ENCODE measurements at places on chromosomes 11 and 22. TPM values are rescaled to one million over a fixed set of nuclear protein-coding genes. Genes with fewer than 3 reads are reported as not detected.
A peak's percentile ranks its signal among the peaks of the same experiment; 100 is the strongest.

GRCh38 chr11:121723246-121723741 lies 270.5 kb upstream of the SORL1-AS1 start:
- H3K36me3 ChIP-seq = no peaks in the 10 kb centered on the region
- H3K27me3 ChIP-seq = peaks cover 23% of the 10 kb centered on the region
- DNase-seq = peak; percentile 37
- H3K4me1 ChIP-seq = peaks cover 8% of the 10 kb centered on the region

Gene SMTNL1
- 0.28 TPM for total RNA-seq

- H3K27ac ChIP-seq = peak overlapping the region; percentile 6
- no peaks in the 10 kb centered on the region for H3K27me3 ChIP-seq
- DNase-seq = peak; percentile 94
- H3K4me1 ChIP-seq = peaks cover 44% of the 10 kb centered on the region
- H3K36me3 ChIP-seq = no peaks in the 10 kb centered on the region
Measured at GRCh38 chr22:37552524-37553163, 7.6 kb upstream of the CDC42EP1 start.

DNA sequence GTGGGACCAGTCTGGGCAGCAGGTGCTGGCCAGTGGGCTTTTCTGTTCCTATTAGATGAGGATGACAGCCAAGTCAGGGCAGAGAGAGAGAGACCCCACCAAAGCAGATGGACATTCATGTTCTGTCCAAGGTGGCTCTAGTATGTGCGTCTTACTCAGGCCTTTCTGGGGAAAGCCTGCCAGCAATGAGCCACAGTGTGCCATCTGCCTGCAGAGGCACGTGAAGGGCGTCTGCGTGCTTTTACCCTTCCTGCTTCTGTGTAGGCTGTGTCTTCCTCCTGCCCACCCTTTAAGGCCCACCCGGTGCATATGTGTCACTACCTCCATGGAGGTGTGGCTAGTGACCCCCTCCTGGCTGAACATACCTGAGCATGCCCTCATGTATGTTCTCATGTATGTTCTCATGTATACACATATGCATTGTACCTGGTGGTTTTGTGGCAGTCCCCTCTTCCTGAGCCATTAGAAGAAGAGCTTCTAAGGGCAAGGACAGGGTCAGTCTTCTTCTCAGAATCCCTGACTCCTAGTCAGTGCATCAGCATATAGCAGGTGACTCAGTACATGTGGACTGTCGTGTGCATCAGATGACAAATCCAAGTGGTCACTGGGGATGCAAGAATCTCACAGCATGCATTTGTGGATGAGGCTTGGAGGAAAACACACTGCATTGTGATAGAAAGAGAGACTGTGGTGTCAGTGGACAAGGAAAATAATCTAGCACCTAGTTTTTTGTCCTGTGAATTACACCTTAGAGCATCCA lies 90.4 kb upstream of the YWHAH start:
- H3K36me3 ChIP-seq = no peaks in the 10 kb centered on the region
- no peaks in the 10 kb centered on the region for H3K27me3 ChIP-seq
- peaks cover 22% of the 10 kb centered on the region for H3K4me1 ChIP-seq

GRCh38 chr22:28019881-28020861 lies 101.1 kb upstream of the PITPNB start:
- DNase-seq = peak; percentile 82
- no peaks in the 10 kb centered on the region for H3K36me3 ChIP-seq
- H3K27ac ChIP-seq = no peak overlapping the region
- H3K4me1 ChIP-seq = peaks cover 25% of the 10 kb centered on the region

DNA sequence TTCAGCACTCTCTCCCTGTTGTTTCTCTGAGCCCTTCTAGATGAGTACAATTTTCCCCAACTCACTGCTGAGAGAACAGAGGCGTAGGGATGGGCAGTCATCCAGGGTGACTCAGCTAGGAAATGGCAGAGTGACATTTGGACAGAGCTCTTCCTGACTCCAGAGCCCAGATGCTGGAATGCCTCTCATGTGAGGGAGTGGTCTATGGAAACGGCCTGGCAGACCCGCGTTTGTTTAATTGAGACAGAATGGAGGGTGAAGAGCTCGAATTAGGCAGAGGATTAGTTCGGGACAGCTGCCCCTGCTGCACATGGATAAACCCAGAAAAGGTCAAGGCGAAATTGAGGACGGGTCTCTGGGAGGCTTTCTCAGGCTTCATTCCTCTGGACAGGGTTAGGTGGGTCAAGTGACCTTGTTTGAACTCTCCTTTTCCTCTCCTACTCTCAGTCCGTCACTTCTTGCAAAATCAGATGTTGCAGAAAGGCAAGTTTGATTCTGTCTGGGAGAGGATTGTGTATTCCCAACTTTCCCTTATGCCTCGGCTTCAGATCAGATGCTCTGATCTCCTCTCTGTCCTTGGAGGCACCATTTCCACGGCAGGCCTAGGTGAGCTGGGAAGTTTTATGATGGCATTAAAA lies 7.6 kb upstream of the LMO2 start:
- DNase-seq = peak; percentile 29
- H3K4me3 ChIP-seq = no peak overlapping the region
- H3K36me3 ChIP-seq = no peaks in the 10 kb centered on the region
- H3K27me3 ChIP-seq = no peaks in the 10 kb centered on the region
- peaks cover 10% of the 10 kb centered on the region for H3K4me1 ChIP-seq
- no peak overlapping the region for H3K27ac ChIP-seq

- H3K27ac ChIP-seq = no peak overlapping the region
- no peak overlapping the region for H3K4me3 ChIP-seq
- no peak for DNase-seq
- peaks cover 25% of the 10 kb centered on the region for H3K4me1 ChIP-seq
- H3K36me3 ChIP-seq = peaks cover 24% of the 10 kb centered on the region
Measured at GRCh38 chr11:70327717-70328116, 57.2 kb downstream of the PPFIA1 start.

DNA sequence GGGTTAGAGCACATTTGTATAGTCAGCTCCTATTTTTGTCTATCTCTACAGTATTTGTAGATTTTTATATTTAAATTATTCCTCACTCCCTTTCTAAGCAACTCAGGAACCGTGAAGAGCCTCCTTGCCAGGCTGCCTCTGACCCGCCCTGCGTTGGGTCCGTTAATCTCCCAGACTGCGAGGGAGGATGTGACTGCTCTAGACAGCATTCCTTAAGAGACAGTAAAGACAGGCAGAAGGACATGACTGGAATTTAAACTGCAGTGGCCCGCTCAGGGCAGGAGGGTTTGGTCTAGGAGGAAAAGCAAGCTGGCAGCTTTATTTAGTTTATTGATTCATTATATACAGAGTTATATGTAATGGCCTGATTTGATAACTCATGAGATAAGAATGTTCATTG lies 413.7 kb downstream of the TMEM135 start:
- H3K27ac ChIP-seq = no peak overlapping the region
- no peaks in the 10 kb centered on the region for H3K4me1 ChIP-seq
- no peaks in the 10 kb centered on the region for H3K27me3 ChIP-seq
- no peak overlapping the region for H3K4me3 ChIP-seq
- peak; percentile 28 for DNase-seq

GRCh38 chr11:102226702-102227490 lies 90.4 kb upstream of the BIRC3 start:
- no peaks in the 10 kb centered on the region for H3K36me3 ChIP-seq
- no peak overlapping the region for H3K4me3 ChIP-seq
- H3K27ac ChIP-seq = peak overlapping the region; percentile 50
- DNase-seq = peak; percentile 75
- no peaks in the 10 kb centered on the region for H3K27me3 ChIP-seq
- H3K4me1 ChIP-seq = peaks cover 29% of the 10 kb centered on the region

Gene SGSM1
- total RNA-seq = 1.1 TPM

DNA sequence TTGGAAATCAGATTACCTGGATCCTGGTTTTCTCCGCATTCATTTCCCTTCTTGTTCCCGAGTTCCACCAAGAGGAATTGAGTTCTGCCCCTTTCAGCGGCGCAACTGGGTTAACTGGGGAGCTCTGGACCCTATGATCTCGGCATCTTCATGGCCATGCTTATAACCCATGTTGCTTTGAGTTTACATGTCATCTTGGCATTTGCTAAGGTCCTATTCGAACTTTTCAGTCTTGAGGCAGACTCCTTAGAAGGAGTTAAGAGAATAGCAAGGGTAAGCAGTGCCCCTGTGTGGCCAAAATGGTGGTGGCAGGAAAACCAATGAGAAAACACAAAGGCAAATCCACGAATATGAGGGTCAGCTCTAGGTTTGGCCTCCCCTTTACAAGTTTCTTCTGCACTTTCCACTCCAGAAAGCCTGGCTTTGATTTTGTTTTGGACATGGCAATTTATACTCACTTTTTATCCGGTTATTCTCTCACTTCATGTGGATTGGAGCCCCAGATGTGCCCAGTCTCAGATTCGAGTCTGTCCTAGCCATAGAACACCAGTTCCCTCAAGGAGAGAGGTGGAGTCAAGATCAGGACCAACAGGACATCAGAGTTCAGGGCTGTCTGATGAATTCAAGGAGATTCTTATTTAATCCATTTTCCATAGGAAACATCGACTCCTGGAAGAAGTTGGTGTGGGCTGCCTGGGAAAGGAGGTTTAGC lies 55.3 kb upstream of the FBXO3 start:
- peak; percentile 78 for DNase-seq
- H3K36me3 ChIP-seq = no peaks in the 10 kb centered on the region
- peaks cover 39% of the 10 kb centered on the region for H3K27me3 ChIP-seq
- H3K27ac ChIP-seq = no peak overlapping the region
- no peaks in the 10 kb centered on the region for H3K4me1 ChIP-seq
- peak overlapping the region; percentile 54 for H3K4me3 ChIP-seq

Gene APOBEC3C
- total RNA-seq = 4.6 TPM

GRCh38 chr11:14583252-14584034 lies 60.2 kb upstream of the PDE3B start:
- H3K27me3 ChIP-seq = no peaks in the 10 kb centered on the region
- no peaks in the 10 kb centered on the region for H3K4me1 ChIP-seq
- H3K4me3 ChIP-seq = no peak overlapping the region
- no peaks in the 10 kb centered on the region for H3K36me3 ChIP-seq
- H3K27ac ChIP-seq = no peak overlapping the region

GRCh38 chr11:115848611-115849010 lies 344.4 kb upstream of the CADM1 start:
- DNase-seq = no peak
- peaks cover 2% of the 10 kb centered on the region for H3K36me3 ChIP-seq

- H3K4me3 ChIP-seq = peak overlapping the region; percentile 64
- no peaks in the 10 kb centered on the region for H3K36me3 ChIP-seq
- no peak for DNase-seq
- H3K27ac ChIP-seq = no peak overlapping the region
- H3K27me3 ChIP-seq = peaks cover 77% of the 10 kb centered on the region
Measured at GRCh38 chr11:6654281-6655019, 1.2 kb downstream of the DCHS1 start.

Gene NLRP10
- total RNA-seq = not detected

- H3K4me1 ChIP-seq = no peaks in the 10 kb centered on the region
- H3K36me3 ChIP-seq = no peaks in the 10 kb centered on the region
- H3K4me3 ChIP-seq = no peak overlapping the region
- no peak for DNase-seq
Measured at GRCh38 chr11:5038341-5038740, 8.0 kb upstream of the OR52J3 start.

GRCh38 chr11:97638641-97639224 lies 1248.9 kb downstream of the JRKL start:
- H3K27ac ChIP-seq = no peak overlapping the region
- H3K4me3 ChIP-seq = no peak overlapping the region
- DNase-seq = no peak
- H3K36me3 ChIP-seq = no peaks in the 10 kb centered on the region

GRCh38 chr11:75133976-75134375 lies 16.9 kb upstream of the SLCO2B1 start:
- no peak overlapping the region for H3K27ac ChIP-seq
- peaks cover 7% of the 10 kb centered on the region for H3K4me1 ChIP-seq
- DNase-seq = peak; percentile 56
- H3K4me3 ChIP-seq = no peak overlapping the region
- H3K27me3 ChIP-seq = no peaks in the 10 kb centered on the region

GRCh38 chr11:70650075-70650909 lies 252.0 kb downstream of the CTTN start:
- no peak overlapping the region for H3K4me3 ChIP-seq
- H3K4me1 ChIP-seq = peaks cover 14% of the 10 kb centered on the region
- peak; percentile 94 for DNase-seq
- H3K27me3 ChIP-seq = peaks cover 6% of the 10 kb centered on the region
- H3K27ac ChIP-seq = no peak overlapping the region

DNA sequence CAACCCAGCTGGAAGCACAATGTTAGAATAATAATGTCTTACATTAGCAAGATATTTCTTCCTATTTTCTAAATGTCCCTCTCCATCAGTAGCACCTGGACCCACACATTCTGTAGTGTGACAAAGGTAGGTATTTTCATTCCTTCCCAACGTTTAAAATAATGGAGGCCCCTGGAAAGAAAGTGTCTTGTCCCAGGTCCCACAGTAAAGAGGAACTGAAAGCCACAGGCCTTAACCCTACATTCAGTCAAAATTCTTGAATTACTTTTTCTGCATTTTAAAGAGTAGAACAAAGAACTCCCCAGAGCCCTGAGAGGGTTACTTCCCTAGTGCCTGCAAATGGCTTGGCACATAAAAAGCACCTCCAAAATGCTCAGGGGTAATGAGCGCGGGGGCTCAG lies 26.3 kb downstream of the OPCML start:
- no peaks in the 10 kb centered on the region for H3K36me3 ChIP-seq
- H3K27me3 ChIP-seq = no peaks in the 10 kb centered on the region
- no peak overlapping the region for H3K4me3 ChIP-seq
- peak; percentile 48 for DNase-seq
- H3K4me1 ChIP-seq = peaks cover 41% of the 10 kb centered on the region

DNA sequence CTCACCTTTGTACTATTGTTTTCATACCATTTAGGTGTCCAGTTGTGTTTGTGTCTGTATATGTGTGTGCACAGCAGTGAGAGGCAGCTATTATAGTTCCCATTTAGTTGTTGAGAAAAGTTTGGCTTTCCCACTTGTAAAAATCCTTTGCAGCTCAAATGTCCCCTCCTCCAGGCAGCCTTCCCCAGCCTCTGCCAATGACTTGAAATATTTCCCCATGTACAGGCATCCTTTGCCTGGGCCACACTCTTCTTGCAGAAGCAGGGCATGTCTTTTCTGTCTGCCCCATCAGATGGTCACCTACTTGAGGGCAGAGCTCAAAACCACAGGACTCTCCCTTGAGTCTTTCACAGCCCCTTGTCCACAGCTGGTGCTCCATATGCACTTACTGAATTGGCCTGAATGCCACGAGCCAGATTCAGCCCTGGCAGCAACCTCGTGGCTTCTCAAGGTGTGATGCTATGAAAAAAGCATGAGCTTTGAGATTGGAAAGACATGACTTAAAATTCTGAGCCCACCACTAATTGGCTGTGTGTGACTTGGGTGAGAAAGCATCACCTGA lies 39.3 kb downstream of the MYEOV start:
- no peak overlapping the region for H3K4me3 ChIP-seq
- H3K27me3 ChIP-seq = no peaks in the 10 kb centered on the region
- H3K4me1 ChIP-seq = no peaks in the 10 kb centered on the region

- no peaks in the 10 kb centered on the region for H3K27me3 ChIP-seq
- H3K27ac ChIP-seq = no peak overlapping the region
- H3K4me3 ChIP-seq = no peak overlapping the region
- no peaks in the 10 kb centered on the region for H3K36me3 ChIP-seq
- DNase-seq = no peak
- H3K4me1 ChIP-seq = peaks cover 5% of the 10 kb centered on the region
Measured at GRCh38 chr11:66142370-66143263, 72.5 kb downstream of the PACS1 start.

Data from neural progenitor cell (in vitro differentiated cells).